ENCODE measurements at places on chromosomes 13 and 19.

DNA sequence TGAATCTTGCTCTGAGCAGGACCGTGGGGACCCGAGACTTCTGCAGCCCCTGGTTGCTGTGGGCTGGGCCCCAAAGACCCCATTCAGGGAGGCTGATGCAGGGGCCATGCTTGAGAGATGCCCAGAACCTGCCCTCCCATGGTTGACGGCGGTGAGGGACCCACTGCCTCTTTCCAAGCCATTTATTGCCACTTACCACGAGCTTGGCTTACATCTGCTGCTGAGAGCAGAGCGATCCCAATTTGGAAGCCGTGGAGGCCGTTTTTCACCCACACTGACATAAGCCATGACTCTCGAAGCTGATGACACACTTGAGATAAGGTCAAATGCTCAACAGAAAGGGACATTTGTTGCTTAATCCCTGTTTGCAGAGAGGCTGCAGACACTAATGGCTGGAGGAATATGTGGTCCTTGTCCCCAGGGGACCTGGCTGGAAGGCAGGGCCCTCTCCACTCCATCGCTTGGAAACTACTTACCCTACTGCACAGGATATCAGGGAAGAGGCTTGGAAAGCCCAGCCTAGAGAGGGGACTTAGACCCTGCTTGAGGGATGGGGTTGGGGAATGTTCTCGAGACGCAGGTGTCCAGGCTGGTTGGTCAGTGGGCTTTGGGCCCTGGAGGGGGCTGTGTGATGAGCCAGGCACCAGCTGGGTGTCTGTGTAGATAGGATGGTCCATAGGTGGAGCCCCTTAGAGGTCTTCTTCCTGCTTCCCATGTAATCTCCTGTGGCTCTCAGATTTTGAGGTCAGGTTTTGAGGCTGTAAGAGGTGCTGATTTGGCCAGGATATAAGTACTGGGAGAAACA lies 15.3 kb downstream of the ZNF536 start:
- no peak for DNase-seq

DNA sequence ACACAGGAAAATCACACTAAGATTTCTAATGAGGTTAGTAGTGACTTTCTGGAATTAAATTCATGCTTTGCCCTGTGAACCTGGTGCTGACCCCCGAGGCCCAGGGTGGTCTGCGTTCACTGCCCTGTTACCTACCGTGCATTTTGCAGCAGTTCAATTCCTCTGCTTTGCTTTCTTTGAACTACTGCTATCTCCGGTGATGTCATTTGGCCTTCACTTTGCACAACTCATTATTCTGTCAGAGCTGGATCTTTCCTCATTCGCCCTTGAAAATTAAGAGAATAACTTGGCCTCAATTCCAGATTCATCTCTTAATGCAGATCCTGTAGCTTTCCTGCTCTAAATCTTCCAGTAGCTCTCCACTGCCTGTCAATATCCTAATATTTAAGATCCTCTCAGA lies 8.8 kb upstream of the LRRC63 start:
- DNase-seq: peak; percentile 45

DNA sequence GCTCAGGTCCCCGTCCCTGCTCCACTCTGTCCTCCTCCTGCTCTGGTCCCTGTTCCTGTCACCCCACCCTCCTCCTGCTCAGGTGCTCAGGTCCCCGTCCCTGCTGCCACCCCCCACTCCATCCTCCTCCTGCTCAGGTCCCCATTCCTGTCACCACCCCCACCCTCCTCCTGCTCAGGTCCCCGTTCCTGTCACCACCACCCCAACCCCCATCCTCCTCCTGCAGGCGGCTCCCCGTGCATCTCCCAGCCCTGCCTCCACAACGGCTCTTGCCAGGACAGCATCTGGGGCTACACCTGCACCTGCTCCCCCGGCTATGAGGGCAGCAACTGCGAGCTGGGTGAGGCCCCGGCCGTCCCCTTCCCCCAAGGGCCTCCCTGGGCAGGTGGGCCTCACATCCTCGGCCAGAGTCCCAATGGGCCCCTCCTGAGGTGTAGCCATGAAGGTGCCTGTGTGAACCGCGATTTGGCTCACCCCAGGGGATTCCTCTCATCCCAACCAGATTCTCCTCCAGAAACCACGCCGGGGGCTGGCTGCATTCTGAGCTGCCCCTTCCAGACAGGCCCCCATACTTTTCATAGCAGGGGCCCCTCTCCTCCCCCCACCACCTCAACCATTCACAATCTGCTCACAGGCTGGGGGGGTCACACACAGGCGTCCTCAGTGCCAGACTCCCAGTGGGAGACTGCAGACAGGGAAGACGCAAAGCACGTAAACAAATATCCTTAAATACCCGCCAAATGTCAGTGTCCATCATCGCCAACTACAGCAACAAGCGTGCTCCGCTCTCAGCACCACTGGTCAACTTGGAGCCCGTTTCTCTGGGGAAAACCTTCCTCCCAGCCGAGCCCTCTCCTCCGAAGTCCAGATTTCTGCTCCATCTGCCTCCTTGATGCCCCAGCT lies 4.6 kb downstream of the PROZ start:
- no peak for DNase-seq

DNA sequence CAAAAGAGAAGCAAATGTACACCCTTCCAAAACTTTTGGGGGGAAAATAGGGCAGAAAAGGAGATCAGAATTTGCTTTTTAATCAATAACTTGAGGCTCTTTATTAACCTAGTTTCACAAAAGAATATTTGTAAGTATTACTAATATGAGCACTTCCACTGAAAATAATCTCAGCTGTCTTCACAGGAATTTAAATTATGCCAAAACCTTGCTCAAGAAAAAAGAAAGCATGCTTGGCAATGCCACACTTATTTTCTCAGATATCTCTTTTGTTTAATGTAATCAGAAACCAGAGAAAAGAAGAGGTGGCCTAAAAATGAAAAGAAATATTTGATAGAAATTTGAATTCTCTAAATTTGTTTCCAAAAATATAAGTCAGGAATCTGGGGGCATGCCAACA lies 234.9 kb upstream of the GPC6 start:
- no peak for DNase-seq

DNA sequence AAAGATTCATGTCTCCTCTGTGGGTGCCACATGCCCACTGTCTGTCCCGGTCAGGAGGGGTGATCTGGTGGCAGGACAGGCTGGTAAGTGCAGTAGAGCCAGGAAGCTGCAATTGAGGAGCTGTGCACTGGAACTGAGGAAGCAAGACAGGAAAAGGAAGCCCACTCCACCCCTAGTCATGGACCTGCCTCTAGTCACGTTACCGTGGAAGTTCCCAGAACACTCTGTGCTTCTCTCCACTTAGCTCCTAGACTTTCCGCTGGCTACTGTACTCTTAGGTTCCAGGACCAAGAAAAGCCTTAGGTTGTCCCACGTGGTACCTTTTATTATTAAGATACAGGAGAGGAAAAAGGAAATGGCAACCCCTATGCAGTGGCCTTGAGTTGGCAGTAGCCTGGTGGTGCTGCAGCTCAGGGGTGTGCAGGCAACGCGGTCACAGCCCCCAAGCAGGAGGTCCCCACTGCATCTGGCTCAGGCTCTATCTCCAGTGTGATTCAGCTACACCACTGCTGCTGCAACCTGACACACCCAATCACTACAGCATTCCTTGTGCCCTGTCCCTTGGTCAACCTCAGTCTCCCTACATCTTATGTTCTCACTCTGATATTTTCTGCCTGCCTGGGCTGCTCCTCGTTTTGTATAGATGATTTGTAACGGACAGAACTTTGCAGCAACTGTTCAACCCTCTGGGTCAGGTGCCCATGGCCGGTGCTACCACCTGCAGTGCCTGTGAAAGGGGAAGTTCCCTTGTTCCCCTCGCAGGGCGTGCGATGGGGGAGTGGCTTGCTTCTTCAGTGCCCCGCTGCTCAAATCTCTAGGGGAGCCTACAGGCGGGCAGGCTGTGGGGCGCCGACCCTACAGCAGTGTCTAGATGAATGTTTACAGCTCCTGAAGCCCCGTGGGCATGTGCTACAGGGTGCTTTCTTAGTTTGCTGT lies 24.4 kb upstream of the GPR12 start:
- no peak for DNase-seq

- DNase-seq: no peak
These were observed 2.5 kb upstream of the TMEM255B start for GRCh38 chr13:113756441-113757097.

- no peak for DNase-seq
These were observed 1.5 kb downstream of the ZNF101 start for GRCh38 chr19:19670070-19670551.

All from suppressor macrophage treated with lipopolysaccharide for 4 hours (primary cell).